Heart right ventricle (tissue), 16 donors: ENCODE measurements at places on chromosomes 13 and 19. TPM values are rescaled to one million over a fixed set of nuclear protein-coding genes. Genes with fewer than 3 reads are reported as not detected.

ERFL gene
- total RNA-seq, result 0.12 TPM

ZMYM2 gene
- 44.4 TPM for total RNA-seq

GARIN5A gene
- total RNA-seq, result 2.0 TPM

CRYL1 gene
- 21.4 TPM for total RNA-seq

CEACAM1 gene
- total RNA-seq, result 1.5 TPM

CKM gene
- 4,461 TPM for total RNA-seq

GRCh38 chr19:3137119-3137518 is 1.3 kb downstream of the GNA15 start:
- no peak for DNase-seq
- H3K27ac ChIP-seq, result peak overlapping the region; percentile 97
- no peaks in the 10 kb centered on the region for H3K27me3 ChIP-seq
- no peaks in the 10 kb centered on the region for H3K36me3 ChIP-seq
- peak overlapping the region; percentile 44 for H3K4me3 ChIP-seq

GRCh38 chr13:26435171-26435570 is 122.3 kb upstream of the WASF3 start:
- no peaks in the 10 kb centered on the region for H3K36me3 ChIP-seq
- H3K4me1 ChIP-seq, result no peaks in the 10 kb centered on the region
- no peak overlapping the region for H3K4me3 ChIP-seq
- no peaks in the 10 kb centered on the region for H3K27me3 ChIP-seq

DNA sequence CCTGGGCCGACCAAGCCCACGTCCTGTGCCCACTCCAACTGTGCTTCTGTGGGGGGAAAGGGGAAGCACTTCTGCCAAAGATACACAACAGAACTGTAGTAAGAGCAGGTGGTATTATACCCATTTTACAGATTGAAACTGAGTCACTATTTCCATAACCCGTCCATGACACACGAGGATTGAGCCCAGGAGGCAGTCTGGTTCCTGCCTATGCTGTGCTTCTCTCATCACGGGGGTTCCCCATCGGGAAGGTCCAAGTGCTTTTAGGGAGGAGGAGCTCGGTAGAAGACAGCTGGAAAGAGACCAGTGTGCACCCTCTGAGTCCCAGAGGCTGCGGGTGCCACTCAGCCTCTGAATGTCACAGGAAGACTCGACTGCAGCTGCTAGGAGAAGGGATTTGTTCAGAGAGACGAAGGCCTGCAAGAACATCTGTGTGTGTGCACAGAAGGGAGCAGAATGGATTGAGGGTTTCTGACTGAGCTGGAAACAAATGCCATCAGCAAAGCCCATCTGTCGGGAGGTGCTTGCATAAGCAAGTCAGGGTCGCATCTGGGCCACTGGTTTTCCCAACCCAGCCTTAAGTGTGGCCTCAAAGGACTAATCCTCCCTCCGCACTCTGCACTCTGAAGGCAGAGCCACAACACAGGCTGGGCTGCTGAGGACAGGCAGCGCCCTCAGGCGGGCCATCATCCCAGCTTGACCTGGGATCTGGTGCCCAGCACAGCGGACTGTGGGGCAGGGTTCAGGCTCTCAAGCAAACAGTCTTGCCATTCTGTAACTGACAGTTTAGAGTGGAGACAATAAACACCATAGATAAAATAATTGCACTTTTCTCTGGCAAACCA is 150.0 kb downstream of the DPF1 start:
- no peak for DNase-seq
- no peak overlapping the region for H3K4me3 ChIP-seq
- no peaks in the 10 kb centered on the region for H3K4me1 ChIP-seq
- H3K27me3 ChIP-seq, result no peaks in the 10 kb centered on the region
- H3K27ac ChIP-seq, result no peak overlapping the region
- no peaks in the 10 kb centered on the region for H3K36me3 ChIP-seq

DNA sequence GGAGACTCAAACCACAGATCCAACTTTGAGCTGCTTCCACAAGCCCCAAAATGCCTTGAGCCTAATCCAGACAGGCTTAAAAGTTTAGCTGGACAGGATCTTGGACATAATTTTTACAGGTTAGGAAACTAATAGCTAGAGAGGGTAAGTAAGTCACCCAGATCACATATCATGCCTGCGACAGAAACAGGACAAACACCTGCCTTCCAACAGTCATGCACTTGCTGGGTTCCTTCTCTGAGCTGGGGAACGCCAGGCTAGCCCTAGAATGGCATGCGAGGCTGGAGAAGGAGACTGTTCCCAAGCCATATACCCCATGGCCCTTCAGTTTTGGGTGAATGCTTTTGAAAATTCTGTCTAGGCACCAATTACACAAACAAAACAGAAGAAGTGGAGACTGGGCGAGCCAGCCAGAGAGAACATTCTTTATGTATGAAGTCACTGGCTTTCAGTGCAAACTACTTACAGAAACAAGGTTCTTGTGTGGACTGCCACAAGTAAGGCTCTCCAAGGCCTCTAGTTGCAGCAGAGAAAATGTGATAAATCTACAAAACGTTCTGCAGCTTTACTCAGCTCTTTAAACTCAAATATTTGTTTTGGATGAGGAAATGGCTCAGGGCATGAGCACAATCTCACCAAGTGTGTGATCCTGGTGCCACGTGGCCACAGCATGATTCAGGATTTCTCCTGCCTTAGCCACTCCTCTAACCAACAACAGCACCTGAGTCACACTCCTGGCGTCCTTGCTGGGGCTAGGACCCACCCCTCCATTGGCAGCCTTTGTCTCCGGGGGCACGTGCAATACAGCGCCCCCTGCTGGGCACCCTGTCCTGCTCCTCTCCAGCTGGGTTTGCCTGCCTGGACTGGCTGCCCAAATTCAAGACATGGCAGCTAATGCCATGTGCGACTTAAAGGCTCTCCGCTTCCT is 73.4 kb upstream of the UBL3 start:
- H3K4me3 ChIP-seq, result no peak overlapping the region
- H3K36me3 ChIP-seq, result no peaks in the 10 kb centered on the region
- H3K4me1 ChIP-seq, result peaks cover 13% of the 10 kb centered on the region
- H3K27ac ChIP-seq, result no peak overlapping the region

GRCh38 chr19:7303470-7303869 is 9.3 kb upstream of the INSR start:
- no peak overlapping the region for H3K27ac ChIP-seq
- no peak for DNase-seq
- no peaks in the 10 kb centered on the region for H3K4me1 ChIP-seq
- H3K27me3 ChIP-seq, result no peaks in the 10 kb centered on the region
- H3K36me3 ChIP-seq, result no peaks in the 10 kb centered on the region

DNA sequence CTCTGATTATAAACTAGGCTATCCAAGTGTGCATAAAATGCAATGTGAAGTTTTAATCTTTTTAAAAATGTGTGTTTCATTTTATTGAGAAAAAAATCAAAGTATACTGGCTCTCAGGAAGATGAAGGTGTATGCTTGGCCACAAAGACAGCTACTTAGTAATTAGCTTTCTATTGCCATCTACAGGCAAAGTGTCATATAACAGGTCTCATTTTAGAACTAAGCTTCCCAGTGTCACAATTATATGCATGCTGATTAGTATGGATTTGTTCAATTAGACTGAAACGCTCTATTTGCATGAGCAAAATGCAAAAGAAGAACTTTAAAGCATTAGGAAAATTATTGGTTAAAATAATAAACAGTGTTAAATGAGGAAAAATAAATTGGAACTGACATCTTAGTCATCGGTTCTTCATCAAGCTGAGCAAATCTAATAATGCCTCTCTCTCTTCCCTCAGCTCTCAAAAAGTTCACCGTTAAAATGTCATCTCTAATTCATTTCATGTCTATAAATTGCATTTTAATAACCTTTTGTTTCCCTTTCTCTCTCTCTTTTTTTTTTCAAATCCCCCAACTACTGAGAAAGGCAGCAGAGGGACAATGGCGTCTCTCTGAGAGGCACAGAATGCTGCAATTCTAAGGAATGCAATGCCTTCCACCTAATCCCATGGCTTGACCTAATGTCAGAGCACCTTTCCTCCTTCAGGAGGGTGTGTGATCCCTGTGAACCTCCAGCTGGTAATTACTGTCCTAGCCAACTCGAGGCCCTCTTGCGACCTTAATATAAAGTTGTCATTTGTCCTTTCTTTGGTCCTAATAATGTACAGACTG is 313.1 kb upstream of the MAB21L1 start:
- H3K27ac ChIP-seq, result no peak overlapping the region
- H3K4me1 ChIP-seq, result no peaks in the 10 kb centered on the region
- no peak for DNase-seq
- no peak overlapping the region for H3K4me3 ChIP-seq
- H3K27me3 ChIP-seq, result no peaks in the 10 kb centered on the region

GRCh38 chr13:84207509-84207908 is 325.2 kb upstream of the SLITRK1 start:
- no peak overlapping the region for H3K4me3 ChIP-seq
- DNase-seq, result no peak
- no peaks in the 10 kb centered on the region for H3K36me3 ChIP-seq
- no peaks in the 10 kb centered on the region for H3K27me3 ChIP-seq
- no peak overlapping the region for H3K27ac ChIP-seq

GRCh38 chr19:44908836-44909261 is 3.3 kb downstream of the APOE start:
- peaks cover 30% of the 10 kb centered on the region for H3K4me1 ChIP-seq
- DNase-seq, result no peak
- no peak overlapping the region for H3K4me3 ChIP-seq
- peaks cover 23% of the 10 kb centered on the region for H3K27me3 ChIP-seq
- no peaks in the 10 kb centered on the region for H3K36me3 ChIP-seq
- no peak overlapping the region for H3K27ac ChIP-seq

- no peak overlapping the region for H3K4me3 ChIP-seq
- no peaks in the 10 kb centered on the region for H3K36me3 ChIP-seq
- DNase-seq, result no peak
- no peaks in the 10 kb centered on the region for H3K27me3 ChIP-seq
Measured at GRCh38 chr13:46871557-46871956, 25.3 kb downstream of the HTR2A start.

- DNase-seq, result no peak
- no peak overlapping the region for H3K27ac ChIP-seq
- no peaks in the 10 kb centered on the region for H3K36me3 ChIP-seq
- no peaks in the 10 kb centered on the region for H3K27me3 ChIP-seq
Measured at GRCh38 chr13:75372517-75372916, 109.5 kb downstream of the TBC1D4 start.

DNA sequence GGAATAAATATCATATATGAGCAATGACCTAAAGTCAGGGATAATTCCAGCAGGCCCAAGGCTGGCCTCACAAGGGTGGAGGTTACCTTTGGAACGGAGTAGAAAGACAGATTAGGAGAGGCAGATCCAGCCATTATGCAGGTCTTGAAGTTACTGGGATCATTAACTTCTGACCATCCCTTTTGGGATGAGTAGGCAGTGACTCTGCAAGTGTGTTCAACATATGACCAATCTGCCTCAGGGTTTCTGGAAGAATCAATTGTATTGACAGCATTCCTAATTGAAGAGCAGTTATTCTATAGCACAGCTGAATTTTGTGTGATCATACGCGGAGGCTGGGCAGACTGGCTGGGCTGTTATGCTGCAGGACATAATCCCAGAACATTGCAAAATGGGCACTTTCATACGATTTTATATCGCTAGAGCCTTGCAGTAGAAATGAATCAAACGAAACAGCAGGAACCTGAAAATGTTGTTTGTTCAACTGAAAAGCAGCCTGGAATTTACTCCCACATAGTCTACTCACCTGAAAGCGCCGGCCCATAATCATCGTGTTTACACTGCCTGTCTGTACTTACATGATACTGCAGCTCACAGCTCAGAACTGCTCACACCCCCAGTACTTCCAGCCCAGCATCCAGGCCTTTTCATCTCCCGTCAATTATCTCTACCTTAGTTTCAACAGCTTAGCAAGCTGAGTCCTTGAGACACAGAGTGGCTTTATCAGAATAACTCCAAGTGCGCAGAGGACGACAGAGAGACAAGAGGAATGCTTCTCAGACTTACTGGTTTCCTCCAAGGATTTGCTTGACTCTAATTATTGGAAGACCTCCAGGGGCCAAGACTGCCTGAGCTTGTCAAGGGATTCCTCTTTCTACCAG is 556.1 kb downstream of the EFNB2 start:
- DNase-seq, result no peak
- no peak overlapping the region for H3K27ac ChIP-seq
- no peaks in the 10 kb centered on the region for H3K4me1 ChIP-seq
- H3K36me3 ChIP-seq, result no peaks in the 10 kb centered on the region
- H3K4me3 ChIP-seq, result no peak overlapping the region
- H3K27me3 ChIP-seq, result no peaks in the 10 kb centered on the region

DNA sequence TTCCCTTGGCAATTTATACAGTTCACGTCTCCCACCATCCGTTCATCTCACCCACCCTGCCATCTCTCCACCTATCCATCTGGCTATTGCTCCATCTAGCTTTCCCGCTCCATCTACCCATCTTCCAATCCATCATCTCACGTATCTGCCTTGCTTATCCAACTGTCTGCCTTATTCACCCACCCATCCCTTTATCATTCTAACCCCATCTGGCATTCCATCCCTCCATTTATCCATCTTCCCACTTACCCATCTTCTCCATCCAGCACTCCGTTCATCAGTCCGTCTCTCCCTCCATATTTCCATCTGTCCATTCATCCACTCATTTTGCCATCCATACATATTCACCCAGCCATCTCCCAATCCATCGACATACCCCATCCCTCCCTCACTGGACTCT is 10.0 kb downstream of the RPS16 start:
- peaks cover 45% of the 10 kb centered on the region for H3K36me3 ChIP-seq
- no peak overlapping the region for H3K4me3 ChIP-seq
- H3K27ac ChIP-seq, result no peak overlapping the region
- peaks cover 26% of the 10 kb centered on the region for H3K4me1 ChIP-seq

DNA sequence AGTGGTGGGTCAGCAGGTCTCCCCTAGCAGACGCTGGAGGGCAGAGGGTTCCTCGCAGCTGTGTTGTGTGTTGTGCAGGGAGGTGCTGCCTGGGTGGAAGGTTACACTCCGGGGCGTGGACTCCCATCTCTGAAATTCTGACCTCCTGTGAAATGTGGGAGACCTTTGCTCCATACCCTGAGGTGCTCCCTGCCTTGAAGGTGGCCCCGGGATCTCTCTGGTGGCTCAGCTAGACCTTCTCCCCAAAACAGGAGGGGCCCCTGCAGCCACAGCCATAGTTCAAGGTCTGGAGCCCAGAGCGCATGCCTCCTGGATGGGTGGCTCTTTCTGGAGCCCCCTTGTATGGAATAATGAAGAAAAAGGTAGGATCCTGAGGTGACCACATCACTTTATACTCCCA is 70.2 kb downstream of the SOX1 start:
- no peak for DNase-seq
- H3K4me1 ChIP-seq, result no peaks in the 10 kb centered on the region
- no peaks in the 10 kb centered on the region for H3K27me3 ChIP-seq
- H3K36me3 ChIP-seq, result no peaks in the 10 kb centered on the region
